ENCODE measurements at places on chromosomes 5 and 9.

DNA sequence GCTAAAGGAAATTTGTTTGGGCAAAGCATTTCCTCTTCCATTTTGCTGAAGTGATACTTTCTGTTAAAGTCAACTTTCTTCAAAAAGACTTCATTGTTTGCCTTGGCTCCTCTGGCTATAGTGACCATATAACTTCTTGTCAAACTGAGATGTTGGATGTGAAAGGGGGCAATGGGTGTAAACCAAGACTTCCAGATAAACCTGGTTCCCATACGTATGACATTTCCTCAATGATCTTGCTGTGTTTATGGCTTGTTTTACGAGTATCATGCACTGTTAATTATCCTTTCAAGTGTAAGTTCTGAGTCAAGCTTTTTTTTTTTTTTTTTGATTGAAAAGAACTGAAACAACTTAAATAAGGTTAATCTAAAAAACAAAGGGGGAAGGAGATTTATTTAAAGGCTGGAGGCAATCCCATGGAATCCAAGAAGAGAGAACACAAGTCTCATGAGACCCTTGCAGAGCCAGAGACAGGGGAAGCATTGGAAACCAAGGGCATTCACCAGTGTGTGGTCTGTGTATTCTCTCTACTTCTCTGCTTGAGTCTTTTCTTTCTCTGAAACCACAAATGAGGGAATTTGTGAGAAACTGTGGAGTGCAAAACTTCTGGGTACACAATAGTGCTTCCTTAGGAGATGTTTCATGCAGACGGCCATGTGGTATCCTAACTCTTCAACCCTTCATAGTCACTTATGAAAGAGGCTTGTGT lies 335.3 kb downstream of the RAB3C start:
- DNase-seq: no peak

- no peak for DNase-seq
These were observed 40.3 kb downstream of the PRKACG start for GRCh38 chr9:68973619-68974018.

DNA sequence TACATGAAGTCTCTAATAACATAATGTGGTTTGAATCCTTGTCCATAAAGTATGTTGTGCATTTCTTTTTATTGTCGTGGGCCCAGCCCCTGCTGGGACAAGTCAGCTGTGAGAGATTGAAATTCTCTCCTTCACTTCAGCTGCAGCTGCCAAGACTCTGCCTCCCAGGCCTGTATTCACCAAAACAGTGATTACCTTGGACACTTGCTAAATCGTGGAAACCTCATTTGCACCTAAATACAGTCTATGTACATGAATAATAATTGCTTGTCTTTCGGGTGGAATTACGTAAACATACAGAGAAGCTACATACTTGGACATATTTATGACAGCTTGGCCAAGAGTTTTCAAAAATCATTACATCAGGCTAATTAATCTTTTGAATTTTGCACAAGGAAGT lies 898.5 kb upstream of the SEMA6A start:
- DNase-seq: no peak

- no peak for DNase-seq
These were observed 330.6 kb downstream of the DEPDC1B start for GRCh38 chr5:60369391-60369790.

DNA sequence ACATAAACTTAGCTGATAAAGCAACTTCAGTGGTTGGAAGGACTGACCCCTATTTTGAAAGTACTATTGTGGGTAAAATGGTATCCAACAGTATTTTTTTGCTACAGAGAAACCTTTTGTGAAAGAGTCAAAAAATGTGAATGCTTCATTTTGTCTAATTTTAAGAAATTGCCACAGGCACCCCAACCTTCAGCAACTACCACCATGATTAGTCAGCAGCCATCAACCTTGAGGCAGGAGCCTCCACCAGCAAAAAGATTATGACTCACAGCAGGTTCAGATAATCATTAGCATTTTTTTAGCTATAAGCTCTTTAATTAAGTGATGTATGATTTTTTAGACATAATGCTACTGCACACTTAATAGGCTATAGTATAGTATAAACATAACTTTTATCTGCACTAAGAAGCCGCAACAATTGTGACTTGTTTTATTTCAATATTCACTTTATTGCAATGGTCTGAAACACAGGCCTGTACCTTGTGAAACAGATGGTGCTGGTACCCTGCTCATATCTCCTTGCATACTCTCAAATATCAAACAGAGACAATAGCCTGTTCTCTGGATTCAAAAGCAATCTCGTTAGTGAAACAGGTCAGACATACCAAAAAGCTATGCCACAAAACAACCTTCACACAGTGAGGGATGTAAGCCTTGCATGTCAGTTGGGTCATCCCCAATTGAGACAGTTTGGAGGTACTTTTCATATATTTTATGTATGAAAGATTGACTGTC lies 261.2 kb upstream of the FAM174A start:
- no peak for DNase-seq

- DNase-seq: no peak
These were observed 51.8 kb downstream of the ATG10 start for GRCh38 chr5:82023644-82024043.

- no peak for DNase-seq
These were observed 673.1 kb upstream of the KLF4 start for GRCh38 chr9:108162664-108163063.

- no peak for DNase-seq
These were observed 408.7 kb upstream of the RIOK2 start for GRCh38 chr5:97591781-97592180.

- no peak for DNase-seq
These were observed 54.3 kb upstream of the ZSWIM6 start for GRCh38 chr5:61277781-61278180.

DNA sequence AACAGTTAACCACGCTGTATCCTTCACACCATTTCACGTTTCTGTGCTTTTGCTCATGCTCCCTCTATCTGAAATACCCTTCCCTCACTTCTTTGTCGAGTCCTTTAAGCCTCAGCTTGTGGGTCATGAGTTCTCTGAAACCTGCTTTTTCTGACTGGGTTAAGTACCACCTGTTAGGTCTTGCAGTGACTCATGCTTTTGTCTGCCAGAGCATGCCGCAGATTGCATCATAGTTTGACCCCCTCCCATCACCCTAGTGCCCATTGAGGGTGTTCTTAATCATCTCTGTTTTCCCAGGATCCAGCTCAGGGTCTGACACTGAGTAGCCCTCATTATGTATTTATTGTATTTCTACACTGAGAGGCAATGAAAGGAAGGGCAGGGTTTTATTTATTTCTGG lies 190.2 kb downstream of the ASTN2 start:
- DNase-seq: peak; percentile 16

DNA sequence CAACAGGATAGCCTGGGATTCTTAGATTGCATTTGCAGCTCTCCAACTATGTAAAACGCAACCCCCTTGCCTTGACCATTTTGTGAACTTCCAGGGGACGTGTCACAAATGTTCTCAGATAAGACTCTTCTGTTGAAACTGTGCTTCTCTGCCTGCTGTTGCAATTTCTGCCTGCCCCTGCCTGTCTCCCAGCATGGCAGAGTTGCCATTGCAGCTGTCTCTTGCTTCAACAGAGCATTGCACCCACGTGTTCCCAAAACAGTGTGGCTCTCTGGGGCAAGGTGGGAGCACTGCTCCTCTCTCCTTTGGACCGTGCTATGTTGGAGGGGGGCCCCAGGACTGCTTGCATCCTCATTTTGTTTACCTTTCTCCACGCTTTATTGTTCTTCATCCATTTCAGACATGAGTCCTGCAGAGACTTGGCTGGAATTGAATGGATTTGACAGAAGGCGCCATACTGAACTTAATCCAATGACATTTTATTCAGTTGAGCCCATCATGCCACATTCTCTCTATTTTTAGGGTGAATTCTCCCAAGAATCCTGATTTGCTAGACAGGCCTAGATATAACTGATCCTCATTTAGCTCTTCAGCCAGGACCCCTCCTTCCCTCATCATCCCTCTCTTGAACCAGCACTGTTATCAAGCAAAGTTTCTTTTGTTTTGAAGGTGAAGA lies 90.7 kb downstream of the MAT2B start:
- no peak for DNase-seq

DNA sequence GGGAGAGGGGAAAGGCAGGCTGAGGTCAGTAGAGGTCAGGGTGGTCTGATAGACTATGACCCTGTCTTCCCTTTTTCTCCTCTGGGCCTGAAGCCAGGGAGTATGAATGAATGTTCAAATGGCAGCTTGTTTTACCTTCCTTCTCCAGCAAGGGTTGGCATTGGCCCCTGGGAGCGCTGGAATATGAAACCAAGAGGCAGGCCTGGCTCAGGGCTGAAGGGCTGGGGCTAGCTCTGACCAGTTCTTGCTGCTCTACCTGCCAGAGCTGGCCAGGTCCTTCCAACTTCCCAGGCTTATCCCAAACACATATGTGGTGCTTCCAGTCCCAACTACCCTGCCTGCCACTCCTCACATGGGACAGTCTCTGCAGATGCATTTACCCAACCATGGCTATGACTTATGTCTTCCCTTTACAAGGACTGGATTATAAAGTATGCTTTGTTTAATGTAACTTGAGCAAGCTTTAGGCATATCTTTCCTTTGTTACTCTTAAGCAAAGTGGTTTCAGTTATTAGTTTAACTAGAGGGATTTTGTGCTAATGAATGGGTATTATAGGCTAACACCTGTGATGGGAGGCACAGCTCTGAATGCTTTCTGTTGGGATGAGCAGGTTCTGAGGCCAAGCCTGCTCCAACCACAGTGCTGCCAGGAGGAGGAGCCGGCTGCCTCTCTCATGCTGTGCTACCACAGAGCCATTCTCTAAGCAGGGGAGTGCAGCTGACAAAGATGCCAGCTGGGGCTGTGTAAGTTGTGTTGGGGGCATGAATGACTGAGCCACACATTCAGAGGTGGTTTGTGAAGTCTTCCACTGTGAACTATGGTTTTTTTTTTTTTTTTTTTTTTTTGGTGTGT lies 6.1 kb downstream of the CCNI2 start:
- no peak for DNase-seq

- DNase-seq: no peak
These were observed 166.9 kb downstream of the MEF2C start for GRCh38 chr5:88716101-88716500.

Measured in NCI-H1930 (cell line).